ENCODE measurements at places on chromosomes 13 and 19. TPM values are rescaled to one million over a fixed set of nuclear protein-coding genes. Genes with fewer than 3 reads are reported as not detected.

Gene ZNF135
- 1.4 TPM for total RNA-seq

Gene ZFR2
- not detected for total RNA-seq

Gene LRP3
- 16.5 TPM for total RNA-seq

Gene CDC42EP5
- 601 TPM for total RNA-seq

Gene LGALS7
- not detected for total RNA-seq

Gene LILRB2
- 5.3 TPM for total RNA-seq

Gene BICRA
- 13.4 TPM for total RNA-seq

Gene GPR183
- 8.3 TPM for total RNA-seq

- DNase-seq = no peak
Measured at GRCh38 chr19:4423416-4424126, 21.1 kb downstream of the CHAF1A start.

GRCh38 chr19:35789978-35790944, 14.9 kb downstream of the ARHGAP33 start:
- no peak for DNase-seq

DNA sequence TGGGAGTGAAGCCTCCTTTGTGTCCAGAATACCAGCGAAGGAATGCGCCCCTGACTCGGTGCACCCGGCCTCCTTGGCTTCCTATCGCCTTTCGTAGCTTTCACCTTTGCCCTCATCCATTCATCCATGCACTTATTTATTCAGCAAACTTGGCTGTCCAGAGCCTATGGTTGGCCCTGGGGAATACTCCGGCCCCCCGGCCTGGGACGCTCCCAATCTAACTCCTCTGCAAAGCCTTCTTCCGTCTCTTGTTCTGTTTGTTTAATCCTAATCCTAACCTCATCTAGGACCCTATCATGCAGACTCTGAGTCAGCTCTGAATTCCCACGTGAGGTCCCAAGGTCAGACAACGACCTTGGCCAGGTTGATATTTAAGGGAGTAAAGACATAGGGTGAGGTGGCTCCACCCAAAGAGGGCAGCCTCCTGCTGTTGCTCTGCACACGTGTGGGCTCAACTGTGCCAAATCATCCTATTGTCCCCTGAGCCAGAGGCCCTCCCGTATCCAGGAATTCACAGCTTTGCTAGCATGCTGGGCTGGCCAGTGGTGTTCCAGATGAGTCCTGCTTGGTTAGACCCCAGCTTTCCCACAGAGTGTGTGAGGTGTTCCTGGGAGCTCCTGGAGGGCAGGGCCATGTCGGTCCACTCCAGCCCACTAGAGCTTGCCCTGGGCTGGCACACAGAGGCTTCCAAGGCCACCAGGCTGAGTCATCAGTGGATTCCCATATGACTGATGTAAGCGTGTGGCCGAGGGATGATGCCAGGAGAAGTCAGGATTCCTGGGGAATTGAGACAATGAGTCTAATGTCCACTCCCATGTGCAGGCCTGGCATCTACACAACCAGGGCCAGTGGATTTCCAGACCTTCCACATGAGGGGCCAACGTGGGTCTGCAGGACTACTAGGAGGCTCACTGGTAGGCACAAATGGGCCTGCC, 6.5 kb upstream of the CCNE1 start:
- no peak for DNase-seq

- no peak for DNase-seq
Measured at GRCh38 chr13:24040835-24041234, 119.7 kb upstream of the SPATA13 start.

- no peak for DNase-seq
Measured at GRCh38 chr13:97125810-97126738, 96.1 kb upstream of the MBNL2 start.

DNA sequence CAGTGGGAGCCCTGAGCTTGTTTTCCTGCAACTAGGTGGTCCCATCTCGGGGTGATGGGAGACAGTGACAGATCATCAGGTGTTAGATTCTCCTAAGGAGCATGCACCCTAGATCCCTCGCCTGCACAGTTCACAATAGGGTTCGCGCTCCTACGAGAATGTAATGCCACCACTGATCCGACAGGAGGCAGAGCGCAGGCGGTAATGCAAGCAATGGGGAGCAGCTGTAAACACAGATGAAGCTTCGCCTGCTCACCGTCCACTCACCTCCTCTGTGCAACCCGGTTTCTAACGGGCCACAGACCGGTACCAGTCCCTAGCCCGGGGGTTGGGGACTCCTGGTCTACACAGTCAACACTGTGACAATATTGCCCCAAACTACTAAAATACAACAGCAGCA, 38.8 kb downstream of the CARD8 start:
- no peak for DNase-seq

DNA sequence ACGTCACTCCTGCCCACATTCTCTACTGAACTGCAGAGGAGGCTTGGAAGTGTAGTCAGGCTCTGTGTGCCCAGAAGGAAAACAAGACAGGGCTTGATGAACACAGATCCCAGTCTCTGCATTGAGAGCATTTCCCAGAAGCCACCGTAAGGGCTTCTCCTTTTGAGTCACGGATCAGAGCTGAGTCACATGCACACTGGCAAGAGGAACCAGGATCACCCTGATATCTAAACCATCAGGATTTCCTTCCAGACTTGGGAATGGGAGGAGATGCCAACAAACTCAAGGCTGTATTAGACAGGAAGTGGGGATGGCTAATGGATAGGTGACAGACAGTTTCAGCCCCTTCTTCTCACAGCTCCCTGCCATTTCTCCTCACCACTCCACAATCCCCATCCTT, 17.7 kb upstream of the FBXO17 start:
- DNase-seq = no peak

DNA sequence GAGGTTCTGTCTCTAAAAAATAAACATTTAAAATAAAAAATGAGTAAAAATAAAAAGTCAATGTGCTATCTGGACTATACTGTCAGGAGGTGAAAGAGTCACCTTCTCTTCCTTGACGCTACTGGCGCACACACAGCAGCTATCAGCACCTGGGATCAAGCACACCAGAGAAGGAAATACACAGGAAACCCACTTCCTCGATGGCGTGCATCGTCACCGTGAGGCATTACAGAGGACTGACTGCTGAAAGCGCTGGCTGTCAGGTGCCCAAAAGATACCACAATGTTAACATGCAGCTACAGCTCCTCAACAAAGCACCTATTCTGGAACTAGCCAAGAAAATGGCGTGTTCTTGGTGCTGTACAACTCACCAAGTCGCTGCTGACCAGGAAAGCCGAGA, 6.1 kb downstream of the SLC35E1 start:
- DNase-seq = peak; percentile 42

DNA sequence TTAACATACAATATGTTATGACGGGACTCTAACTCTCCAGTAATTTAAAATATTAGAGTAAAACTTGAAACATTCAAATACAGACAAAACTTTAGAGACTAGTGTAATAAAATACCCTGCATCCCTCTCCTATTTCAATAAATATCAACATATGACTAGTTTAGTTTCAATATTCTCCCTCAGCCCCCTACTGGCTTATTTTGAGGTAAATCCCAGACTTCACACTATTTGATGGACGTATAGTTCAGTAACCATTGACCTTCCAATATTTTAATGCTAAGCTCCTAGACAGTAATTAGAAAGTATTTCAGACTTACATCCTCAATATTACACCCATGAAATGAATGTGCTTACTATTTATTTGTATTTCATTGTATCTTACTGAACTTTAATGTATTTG, 180.7 kb upstream of the STARD13 start:
- no peak for DNase-seq

DNA sequence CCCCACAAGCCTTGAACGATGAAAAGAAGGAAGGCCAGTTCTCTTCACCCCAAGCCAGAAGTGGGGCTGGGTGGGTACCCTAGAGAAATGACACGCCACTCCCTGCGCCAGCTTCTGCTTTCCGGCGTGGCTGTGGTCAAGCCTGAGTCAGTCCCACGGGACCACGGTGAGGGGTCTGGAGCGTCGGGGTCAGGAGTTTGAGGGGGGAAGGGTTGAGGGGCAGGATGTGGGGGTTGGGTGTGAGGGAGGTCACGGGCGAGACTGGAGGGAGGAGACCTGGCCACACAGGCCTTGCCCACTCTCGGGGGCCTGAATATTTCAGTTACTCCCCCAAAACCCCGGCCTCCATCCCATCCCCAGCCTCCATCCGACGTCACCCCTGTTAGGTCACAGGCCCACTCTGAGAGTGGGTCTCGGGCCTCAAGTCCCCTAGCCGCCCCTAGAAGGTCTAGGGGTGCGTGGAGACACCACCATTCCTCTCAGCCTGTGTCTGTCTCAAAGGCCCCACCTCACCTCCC, 500 bp upstream of the IFI30 start:
- DNase-seq = no peak

GRCh38 chr19:33487901-33488800, 33.4 kb downstream of the PEPD start:
- no peak for DNase-seq

DNA sequence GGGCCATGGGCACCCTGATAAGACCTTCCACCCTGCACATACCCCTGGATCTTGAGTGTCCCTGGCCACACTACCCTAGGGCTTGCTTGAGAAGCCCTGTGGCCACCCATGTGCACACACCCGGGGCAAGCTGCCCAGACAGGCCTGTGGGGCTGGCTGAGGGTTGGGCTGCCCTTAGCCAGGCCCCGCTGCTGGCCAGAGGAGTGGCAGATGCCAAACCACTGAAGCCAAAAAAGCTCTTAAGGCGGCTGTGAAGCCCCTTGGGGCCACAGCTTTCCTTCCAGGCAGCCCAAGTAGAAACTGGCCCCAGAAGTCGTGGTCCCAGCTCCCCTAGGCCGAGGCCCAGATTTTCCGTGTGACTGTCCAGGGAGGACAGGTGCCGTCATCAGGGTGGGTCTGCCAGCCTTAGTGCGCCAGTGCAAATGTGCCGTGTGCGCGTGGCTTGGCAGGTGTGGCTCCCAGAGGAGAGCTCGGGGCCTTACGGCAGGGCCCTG, 14.8 kb downstream of the CEBPG start:
- DNase-seq = no peak

DNA sequence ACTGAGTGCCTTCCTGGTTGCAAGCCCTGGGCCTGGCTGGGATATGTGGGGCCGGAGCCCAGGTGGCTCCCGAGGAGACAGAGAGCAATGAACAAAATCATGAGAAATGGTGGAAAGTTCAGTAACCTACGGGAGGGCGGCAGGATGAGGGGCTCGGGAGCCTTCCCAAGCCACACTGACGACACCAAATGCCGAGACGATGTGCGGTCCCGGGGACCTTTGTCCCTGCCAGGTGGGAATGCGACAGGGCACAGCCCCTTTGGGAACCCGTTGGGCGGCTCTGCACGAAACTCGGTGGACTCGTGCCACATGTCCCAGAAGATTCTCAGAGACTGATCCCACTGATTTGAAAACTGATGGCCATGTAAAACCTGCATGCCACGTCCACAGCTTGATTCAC, 11.7 kb upstream of the ZNF14 start:
- no peak for DNase-seq

GRCh38 chr13:97849305-97849704, 104.2 kb upstream of the IPO5 start:
- DNase-seq = no peak

GRCh38 chr19:8167985-8168384, 18.6 kb upstream of the FBN3 start:
- no peak for DNase-seq

DNA sequence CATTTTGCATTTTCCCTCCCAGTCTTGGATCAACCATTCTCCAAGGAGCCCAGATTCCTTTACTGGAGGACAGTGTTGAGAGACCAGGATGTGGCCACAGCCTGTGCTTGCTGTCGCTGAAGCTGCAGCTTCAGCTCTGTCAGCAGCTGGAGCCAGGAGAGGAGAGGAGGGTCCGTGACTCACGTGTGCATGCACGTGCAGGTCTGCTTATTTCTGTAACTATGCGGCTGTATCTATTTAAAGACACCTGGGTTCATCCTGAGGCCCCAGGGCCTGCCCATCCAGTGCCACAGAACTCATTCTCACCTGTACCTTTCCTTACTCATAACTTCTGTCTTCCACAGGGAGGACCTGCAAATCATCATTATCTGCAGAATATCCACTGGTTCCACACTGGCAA, 8.2 kb upstream of the LAMP1 start:
- DNase-seq = no peak

DNA sequence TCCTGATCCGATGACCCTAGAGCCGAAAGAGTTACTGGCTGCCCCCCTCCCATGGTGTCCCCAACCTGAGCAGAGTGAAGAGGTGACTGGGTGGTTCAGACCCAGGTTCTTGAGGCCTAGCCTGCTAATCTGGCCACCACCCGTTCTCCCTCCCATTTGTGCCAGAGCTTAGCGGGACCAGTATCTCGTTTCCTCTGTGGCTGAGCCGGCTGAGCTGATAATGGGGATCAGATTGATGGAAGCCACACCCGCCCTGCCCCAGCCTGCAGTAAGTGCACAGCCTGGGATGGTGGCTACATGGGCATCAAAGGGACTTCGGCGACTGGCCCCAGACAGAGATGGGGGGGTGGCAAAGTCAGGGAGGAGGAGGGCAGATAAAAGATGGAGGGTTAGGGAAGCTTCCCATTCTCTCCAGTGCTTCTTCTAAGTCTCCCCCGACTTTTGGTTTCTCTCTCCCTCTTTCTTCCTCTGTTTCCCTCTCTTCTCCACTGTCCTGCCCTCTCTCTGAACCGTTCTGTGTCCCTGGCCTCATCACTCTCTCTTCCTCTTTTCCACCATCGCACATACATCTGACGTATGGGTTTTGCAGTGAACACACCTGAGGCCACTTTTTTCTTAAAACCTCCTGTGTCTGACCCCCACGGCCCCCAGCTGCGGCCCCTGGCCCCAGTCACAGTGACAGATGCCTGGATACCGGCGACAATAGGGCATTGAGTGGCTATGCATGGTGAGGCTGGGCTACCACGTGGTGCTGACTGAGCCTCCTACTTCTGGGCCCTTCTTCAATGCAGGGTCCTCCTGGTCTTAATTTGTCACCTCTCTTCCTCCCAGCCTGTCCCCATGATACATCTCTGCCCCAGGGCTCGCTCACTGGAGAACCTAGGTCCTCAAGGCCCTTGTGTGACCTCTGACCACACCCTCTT, 2.4 kb downstream of the ELAVL3 start:
- no peak for DNase-seq

- peak; percentile 91 for DNase-seq
Measured at GRCh38 chr13:27379694-27380641, 44.5 kb upstream of the GTF3A start.

GRCh38 chr13:36552334-36552733, 120.0 kb downstream of the CCNA1 start:
- DNase-seq = no peak

DNA sequence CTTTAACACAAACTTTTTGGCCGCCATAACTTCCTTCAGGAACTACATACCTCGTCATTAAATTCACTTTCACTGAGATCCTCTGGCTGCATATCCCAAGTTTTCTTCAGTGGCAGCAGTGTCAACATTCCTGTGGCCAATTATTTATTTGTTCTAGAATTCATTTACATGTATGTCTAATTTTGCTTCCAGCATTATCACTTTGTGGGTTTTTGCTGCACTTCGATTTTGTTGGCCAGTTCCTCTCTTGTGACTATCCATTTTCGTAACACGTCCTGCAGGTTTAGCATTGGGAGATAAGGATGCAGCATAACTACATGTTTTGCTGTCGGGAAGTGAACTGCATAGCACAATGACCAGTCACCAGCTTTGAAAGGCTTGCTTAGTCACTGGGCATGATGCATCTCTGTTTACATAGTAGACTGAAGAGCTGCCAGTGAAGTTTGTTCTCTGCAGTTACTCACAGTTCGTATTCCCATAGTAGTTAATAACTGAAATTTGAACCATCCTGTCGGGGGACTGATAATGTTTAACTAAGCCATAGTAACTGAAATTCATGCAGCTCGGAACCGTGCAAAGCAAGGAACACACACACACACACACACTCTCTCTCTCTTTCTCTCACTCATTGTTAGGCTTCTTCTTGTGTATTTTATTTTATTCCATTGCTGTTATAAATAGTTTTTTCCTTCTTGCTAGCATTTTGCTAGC, 28.3 kb downstream of the ZNF507 start:
- peak; percentile 60 for DNase-seq
